Heart left ventricle (tissue), 16 donors: ENCODE measurements at places on chromosomes 12 and 14. TPM values are rescaled to one million over a fixed set of nuclear protein-coding genes. Genes with fewer than 3 reads are reported as not detected.

EIF2S3B gene
- polyA plus RNA-seq, result 0.49 TPM

GRCh38 chr14:90775441-90775840, 40.8 kb downstream of the TTC7B start:
- no peak for DNase-seq

KRT75 gene
- not detected for polyA plus RNA-seq

GRCh38 chr14:81401420-81402122, 1.4 kb upstream of the STON2 start:
- DNase-seq, result no peak

DNA sequence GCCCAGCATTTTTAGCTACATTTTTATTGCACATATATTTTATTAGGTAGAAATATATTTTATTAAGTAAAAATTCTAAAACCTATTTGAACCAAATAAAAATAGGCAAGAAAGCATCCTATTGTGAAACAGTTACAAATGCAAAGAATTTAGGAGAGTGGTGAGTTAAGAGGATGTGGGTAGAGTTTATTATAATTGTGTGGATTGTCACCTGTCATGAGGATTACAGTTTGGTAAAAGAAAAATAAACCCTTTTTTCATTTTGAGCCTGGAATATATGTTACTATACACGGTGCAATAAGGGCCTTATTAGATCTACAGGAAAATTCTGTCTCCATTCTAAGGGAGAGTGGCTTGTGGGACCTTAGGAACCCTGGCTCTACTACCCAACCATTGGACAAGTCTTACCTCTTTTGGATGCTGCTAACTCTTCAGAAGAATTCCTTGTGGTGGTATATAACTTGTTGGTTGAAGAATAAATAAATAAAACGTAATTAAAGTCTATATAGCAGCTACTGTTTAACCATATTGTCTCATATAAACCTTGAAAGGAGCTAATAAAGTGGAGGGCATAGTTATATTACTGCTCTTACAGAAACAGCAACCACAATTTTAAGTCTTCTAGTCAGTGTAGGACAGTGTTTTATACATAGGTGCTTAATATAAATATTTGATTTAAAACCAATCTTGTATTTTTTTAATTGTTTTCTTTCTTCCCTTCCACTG, 67.8 kb downstream of the FGD4 start:
- DNase-seq, result no peak

DNA sequence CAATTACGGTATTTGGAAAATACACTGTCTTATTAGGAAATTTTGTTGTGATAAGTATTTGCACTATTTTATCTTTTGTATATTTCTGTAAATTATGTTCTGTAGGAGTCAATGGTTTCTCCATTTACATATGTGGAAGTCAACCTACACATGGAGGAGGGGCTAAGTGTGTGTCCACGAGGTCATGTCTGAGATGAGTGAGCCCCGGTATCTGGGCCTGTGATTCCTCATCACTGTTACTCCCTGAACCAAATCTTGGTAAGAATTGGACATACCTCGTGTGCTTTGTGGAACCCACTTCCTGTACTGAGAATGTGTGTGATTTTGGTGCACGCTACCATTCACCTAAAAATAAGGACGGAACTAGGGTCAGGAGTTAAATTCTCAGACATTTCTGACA, 1105.5 kb downstream of the TMEM121 start:
- no peak for DNase-seq

GDF3 gene
- not detected for polyA plus RNA-seq

CDKN3 gene
- polyA plus RNA-seq, result 5.1 TPM

DNA sequence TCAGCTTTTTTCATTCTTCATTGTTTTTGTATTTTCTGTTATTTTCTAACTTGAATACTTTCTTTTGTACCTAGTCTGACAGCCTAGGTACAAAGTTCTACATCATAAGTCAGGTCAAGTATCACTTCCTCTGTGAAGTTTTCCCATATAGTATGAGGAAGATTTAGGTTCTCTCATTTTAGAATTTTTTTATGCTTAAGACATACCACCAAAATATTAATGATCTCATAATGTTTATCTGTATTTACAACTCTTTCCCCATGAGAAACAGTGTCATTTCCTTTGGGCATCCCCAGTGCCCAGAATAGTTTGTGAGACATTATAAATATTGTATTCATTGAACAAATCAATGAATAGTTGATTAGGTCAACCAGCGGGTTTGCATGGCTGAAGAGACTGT, 3.1 kb upstream of the ATF7IP start:
- no peak for DNase-seq

MEG3 gene
- polyA plus RNA-seq, result 36.7 TPM

- no peak for DNase-seq
Measured at GRCh38 chr14:101055106-101055662, 151.7 kb upstream of the RTL1 start.

DNA sequence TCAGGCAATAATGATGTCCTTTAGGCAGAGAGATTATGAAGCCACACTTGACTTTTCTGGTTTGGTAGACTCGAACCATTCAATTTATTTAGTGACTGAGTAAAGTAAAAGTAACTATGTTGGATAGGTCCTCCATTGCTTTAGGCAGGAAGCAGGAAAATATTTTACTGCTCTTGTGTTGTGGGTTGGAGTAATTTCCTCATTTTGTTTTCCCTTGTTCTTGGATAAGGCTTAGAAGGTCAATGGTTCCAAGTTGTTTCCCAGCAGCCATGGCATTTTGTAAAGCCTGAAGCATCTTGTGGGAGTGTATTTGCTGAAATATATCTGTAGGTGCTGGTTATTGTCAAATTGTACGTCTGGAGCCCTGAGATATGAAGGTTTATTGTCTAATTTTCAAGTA, 161.2 kb upstream of the SLC38A2 start:
- no peak for DNase-seq

- no peak for DNase-seq
Measured at GRCh38 chr14:34722723-34723545, 8.5 kb upstream of the CFL2 start.

C12orf54 gene
- not detected for polyA plus RNA-seq

GALNT16 gene
- polyA plus RNA-seq, result 48.6 TPM

- DNase-seq, result no peak
Measured at GRCh38 chr12:128318946-128319345, 52.0 kb downstream of the TMEM132C start.

DNA sequence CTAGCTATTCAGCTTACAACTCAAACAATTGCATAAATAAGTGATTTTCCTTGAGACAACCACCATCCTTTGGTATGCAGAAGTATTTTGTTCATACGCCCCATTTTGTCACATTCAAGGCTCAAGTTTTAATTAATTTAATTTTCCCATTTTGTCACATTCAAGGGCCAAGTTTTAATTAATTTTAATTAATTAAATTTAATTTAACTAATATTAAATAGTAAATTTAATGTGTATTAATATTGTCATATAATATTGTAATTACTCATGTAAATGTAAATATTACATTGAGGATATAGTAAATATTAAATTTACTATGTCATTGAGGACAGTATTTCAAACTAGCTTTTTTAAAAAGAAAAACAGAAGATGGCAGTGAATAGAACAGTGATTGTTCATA, 216.8 kb upstream of the GARIN2 start:
- no peak for DNase-seq

TAS2R42 gene
- polyA plus RNA-seq, result not detected

GCN1 gene
- 26.7 TPM for polyA plus RNA-seq

DNA sequence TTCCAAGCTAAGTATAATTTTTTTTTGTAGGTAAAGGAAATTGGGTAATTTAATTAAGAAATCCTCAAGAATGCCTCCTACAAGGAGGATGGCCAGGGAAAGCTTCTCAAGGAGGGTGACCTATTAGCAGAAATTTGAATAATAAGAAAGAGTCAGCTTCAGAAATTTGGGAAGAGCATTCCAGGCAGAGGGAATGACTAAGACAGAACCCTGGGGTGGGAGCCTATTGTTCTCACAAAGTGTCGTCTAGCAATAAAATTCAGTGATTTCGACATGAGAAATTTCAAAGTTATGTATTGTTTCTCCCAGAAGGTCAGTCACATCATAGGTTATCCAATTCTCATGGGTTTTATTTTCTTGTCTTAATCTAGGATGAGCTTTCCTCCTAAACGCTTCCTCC, 1168.4 kb downstream of the AACS start:
- no peak for DNase-seq

USP44 gene
- 0.10 TPM for polyA plus RNA-seq

- peak; percentile 38 for DNase-seq
Measured at GRCh38 chr12:64780531-64781279, 21.5 kb upstream of the GNS start.

- DNase-seq, result no peak
Measured at GRCh38 chr12:27564612-27565213, 40.7 kb downstream of the PPFIBP1 start.
